Activated CD4-positive, CD25-positive, alpha-beta regulatory T cell treated with anti-CD3 and anti-CD28 coated beads, Interleukin-2, amount 50 U/mL, for 16 hours (primary cell): ENCODE measurements at places on chromosomes 3 and 15.

DNA sequence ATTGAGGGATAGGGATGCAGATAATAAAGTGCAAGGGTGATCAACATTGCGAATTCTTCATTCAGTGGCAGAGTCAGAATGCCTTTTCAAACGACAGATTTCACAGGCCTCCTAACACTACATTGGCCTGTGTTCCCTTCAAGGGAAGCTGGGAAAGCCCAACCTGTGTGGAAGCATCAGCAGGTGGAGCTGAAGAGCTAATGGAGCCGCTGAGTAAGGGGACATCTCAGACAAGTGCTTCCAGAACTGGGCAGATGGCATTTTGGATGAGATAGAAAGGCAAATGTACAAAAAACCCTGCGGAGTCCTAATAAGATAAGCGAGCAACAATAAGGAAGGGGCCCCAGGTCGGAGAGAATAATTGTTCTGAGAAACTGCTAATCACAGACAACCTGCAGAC lies 8.5 kb upstream of the SLC24A5 start:
- no peak for DNase-seq

DNA sequence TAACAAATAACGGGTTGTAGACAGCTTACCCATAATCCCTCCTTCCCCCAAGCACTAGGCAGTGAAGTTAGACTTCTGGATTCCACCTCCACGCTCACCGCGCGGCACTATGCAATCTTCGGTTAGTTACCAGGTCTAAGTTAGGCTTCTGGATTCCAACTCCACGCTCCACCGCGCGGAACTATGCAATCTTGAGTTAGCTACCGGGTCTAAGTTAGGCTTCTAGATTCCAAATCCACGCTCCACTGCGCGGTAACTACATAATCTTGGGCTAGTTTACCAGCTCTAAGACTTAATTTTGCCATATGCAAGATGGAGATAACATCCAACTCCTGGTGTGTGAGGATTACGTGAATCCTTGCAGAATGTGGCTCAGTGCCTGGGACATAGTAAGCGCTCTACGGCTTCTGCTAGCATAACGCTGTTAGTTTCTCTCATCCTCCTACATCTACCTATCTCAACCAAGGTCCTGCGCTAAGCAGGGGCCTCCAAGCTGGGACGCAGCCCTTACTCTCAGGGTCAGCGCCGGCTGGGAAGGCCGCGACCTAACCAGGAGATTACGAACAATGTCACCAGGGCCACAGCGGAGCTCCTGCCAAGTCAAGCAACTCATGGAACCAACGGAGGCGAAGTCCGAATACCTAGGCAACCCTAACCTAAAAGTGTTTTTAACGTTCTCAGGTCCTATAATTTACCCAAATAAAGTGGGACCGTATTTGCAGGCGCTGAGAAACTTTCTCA lies 497 bp upstream of the RPLP1 start:
- no peak for DNase-seq

DNA sequence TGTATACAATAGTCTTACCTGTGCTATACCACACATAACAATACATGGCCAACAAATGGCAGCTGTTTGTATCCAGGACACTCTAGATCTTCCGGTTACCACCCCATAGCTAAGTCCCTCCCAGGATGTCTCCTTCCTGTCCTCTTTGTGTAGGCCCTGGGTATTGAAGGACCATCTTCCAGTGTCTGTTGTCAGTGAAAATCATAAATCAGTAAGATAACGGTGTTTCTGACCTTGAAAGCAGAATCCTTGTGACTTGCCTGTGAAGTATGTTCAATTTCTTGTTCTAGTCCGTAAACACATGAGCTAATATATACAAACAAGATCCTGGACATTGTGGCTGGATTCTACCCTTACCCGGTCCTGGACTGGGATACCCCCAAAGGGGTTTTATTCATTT lies 462.8 kb downstream of the NTRK3 start:
- DNase-seq = no peak

DNA sequence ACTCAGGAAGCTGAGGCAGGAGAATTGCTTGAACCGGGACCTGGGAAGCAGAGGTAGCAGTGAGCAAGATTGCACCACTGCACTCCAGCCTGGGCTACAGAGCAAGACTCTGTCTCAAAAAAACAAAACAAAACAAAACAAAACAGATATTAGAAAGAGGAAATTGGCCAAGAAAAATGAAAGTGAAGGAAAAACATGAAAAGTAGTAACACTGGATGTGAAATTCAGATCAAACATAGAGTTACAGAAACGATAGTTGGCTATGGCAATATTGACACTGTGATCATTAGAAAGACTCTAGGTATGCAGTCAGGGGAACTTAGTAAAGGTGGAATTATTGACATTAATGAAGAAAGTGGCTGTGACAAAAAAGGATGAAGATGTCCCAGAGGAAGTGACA lies 13.2 kb upstream of the TIPARP start:
- DNase-seq = no peak

DNA sequence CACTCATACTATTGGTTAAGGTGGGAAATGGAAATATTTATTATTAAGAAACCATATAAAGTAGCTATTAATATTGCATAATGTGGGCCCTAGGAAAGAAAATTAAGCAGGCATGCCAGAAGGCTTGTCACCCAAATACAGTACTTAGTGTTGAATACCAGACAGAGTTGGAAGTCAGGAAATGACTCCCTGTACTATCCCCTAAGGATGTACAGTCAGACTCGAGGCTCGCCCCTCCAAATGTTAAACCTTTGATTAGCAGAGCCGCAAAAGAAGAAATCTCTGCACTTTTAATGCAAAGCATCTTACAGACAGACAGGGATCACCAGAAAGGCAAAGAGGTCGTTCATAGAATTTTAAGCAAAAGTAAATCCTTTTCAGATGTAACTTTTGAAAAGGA lies 11.3 kb upstream of the RBSN start:
- no peak for DNase-seq
